Non-pigmented ciliary epithelial cell (primary cell): ENCODE measurements at places on chromosomes 12 and 14.

GRCh38 chr12:88507270-88507669, 73.0 kb downstream of the KITLG start:
- no peak for DNase-seq

GRCh38 chr14:65517635-65518542, 105.4 kb downstream of the FUT8 start:
- DNase-seq = no peak

DNA sequence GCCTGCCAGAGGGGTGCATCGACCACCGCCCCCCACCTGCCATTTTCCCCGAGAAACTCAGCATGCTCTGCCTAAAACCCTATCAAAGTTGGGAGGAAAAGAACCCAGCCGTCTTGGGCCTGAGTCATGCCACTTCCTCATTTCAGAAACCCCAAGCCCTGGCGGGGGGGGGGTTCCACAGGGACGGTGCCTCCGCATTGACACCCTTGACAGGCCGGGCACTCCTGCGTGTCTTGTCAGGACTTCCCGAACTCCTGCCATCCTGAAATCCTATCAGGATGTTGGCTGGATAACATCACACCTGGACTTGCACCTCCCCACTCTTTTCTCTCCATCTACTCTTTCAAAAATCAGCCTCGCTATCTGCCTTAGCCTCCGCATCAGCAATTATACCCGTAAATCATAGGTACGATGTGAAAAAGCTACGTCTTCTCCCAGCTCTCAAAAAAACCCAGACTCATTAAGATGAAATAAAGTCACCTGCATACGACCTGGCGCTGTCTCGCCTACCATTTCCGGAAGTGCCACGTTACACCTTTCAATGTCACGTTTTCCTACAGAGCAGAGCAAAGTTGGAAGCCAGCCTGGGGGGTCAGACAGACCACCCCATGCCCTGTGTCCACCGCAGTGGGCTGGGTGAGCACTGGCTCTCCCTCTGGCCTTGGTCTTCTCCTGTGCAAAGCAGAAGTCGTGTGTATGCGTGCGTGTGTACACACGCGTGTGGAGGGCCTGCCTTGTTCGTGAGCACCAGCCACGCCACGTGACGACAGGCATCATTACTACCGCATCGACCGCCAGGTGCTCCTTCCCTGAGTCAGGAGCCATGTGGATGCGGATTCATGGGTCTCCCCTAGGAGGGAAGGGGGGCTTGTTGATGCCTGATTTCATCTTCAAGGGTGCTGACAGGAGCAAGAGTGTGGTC, 96.7 kb downstream of the RFLNA start:
- no peak for DNase-seq

DNA sequence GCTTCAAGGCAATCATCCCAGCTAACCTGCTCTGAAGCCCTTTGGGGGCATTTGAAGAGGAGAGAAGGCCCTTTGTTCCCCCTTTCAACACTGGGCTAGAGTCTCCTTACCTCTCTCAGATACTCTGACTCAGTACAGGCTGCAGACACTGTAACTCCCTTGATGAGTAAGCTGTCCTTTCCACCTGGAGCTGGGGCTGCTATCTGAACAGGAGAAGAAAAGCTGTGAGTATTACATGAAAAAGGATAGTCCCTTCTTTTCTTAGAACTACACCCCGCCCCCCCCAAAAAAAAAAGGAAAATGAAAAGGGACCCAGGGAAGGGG, 186.6 kb upstream of the PLEKHG7 start:
- DNase-seq = no peak

GRCh38 chr12:73067616-73068015, 795.4 kb downstream of the TRHDE start:
- DNase-seq = no peak

GRCh38 chr12:109466821-109467220, 10.3 kb downstream of the KCTD10 start:
- no peak for DNase-seq

- no peak for DNase-seq
These were observed at the start of gene EEF1AKMT3 for GRCh38 chr12:57772429-57773322. Gene EEF1AKMT3, plus strand, starts transcription at chr12:57772614. Its CDS starts 111 bp downstream, at chr12:57772725.

DNA sequence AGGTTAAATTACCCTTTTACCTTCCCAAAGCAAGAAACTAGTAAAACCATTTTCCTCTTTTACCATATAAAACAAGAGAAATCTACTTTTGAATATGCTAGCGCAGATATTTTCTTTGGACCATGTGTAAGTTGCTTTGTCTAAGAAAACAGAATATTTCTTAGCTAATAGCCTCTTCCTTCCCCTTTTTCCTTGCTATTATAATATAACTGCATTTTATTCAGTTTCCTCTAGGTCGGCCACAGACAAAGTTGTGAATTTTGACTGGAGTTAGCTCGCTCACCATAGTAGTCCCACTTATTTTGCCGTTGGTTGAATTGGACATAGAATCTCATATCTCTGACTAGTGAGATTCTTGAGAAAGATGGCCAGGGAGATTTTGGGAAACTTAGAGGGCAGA, 115.6 kb downstream of the PLEKHA5 start:
- no peak for DNase-seq

GRCh38 chr12:70332236-70332635, 33.9 kb upstream of the KCNMB4 start:
- DNase-seq = no peak

DNA sequence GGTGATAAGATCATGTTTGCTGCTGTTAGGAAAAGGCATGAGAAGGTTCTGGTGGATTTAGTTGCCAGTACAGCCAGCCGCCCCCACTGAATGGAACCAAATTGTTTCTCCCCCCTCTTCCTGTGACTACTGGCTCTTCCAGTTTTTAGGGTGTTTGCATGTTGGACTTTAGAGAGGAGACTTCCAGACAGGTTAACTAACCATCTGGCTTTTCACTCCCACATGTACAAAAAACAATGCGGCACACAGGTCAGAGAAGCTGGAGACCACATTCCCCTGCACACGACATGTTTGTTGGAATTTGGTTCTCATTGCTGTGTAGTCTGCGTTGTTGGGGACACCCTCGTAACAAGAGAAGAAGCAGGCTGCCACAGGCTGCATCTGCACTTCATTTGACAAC, 103.9 kb upstream of the TMEM132C start:
- no peak for DNase-seq

DNA sequence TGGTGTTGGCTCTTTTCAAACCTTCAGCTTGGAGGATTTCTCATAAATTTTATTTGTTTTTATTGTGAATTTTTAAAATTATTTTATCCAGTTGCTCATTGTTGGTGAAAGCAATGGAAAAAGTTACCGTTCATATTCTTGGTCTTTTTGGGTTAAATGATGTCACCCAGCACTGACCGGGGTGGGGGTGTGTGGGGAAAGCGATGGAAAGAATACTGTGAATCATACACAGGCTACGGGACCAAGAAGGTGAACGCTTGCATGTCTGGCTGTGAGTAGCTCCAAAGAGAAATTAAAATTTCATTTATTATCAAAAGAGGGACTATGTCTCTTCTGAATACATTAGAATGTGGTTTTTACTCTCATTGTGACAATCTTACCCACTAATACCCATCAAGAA, 430.1 kb downstream of the AEBP2 start:
- DNase-seq = no peak

DNA sequence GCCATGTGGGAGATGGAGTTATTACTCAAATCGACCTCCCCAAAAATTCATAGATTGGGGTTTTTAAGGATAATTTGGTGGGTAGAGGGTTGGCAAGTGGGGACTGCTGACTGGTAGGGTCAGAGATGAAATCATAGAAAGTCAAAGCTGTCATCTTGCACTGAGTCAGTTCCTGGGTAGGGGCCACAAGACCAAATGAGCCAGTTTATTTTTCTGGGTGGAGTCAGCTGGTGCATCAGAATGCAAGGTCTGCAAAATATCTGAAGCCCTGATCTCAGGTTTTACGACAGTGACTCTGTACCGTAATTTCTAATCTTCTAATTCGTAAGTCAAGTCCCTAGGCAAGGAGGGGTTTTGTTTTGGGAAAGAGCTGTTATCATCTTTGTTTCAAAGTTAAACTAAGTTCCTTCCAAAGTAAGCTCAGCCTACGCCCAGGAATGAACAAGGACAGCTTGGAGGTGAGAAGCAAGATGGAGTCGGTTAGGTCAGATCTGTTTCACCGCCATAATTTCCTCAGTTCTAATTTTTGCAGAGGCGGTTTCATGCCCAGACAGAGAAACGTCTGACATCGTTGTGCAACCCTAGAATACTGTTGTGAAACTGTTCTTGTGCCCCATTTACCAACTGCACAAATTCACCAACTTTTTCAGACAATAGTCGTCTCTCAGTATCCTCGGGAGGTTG, 104.5 kb upstream of the SFSWAP start:
- no peak for DNase-seq

DNA sequence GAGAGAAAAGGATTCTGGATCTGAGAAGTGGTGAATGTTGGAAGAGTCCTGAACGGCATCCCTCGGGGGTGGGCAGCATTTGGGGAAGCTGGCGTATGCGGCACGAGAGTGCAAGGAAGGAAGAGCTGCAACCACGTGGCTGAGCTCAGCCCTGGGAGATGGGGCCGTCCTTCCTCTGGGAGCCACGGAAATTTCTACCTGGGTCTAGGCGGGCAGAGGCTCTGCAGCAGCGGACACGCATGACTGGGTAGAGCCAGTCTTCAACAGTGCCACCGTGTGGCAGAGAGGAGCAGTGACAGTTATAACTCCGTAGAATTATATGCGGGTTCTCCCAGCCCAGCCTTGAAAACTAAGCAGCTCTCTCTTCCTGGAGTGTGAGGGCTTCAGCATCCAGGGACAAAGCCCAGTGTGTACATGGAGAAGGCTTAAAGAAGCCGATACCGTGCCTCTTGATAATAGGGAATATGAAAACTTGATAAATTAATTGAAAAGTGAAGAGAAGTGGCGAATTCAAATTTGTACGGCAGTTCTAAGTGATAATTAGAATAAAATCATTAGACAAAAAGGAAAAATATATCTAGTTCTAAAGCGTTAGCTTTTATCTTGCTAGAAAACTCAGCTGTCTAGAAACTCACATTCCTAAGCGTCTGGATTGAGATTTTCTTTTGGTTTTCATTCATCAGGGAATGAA, 82.9 kb upstream of the STXBP6 start:
- DNase-seq = no peak

- DNase-seq = no peak
These were observed 14.1 kb downstream of the SELPLG start for GRCh38 chr12:108619369-108620160.

DNA sequence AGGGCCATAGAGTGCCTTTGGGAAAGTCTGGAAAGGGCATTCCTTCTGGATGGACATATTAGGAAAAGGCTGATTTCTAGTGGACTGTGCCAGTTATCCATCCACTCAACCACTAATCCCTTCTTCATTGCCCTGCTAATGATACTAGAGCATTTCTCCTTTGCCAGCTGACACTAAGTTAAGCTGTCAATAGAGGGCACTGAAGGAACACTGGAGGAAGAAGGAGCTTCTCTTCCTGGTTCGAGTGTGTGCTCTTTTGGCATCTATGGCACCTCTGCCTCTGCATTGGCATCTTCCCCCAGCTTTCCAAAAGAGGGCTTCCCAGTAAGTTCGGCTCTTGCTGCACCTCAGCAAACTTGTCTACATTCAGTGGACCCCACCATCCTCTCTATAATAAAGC, 165.4 kb downstream of the DERA start:
- DNase-seq = no peak
